ENCODE measurements at places on chromosomes 12 and 14.

DNA sequence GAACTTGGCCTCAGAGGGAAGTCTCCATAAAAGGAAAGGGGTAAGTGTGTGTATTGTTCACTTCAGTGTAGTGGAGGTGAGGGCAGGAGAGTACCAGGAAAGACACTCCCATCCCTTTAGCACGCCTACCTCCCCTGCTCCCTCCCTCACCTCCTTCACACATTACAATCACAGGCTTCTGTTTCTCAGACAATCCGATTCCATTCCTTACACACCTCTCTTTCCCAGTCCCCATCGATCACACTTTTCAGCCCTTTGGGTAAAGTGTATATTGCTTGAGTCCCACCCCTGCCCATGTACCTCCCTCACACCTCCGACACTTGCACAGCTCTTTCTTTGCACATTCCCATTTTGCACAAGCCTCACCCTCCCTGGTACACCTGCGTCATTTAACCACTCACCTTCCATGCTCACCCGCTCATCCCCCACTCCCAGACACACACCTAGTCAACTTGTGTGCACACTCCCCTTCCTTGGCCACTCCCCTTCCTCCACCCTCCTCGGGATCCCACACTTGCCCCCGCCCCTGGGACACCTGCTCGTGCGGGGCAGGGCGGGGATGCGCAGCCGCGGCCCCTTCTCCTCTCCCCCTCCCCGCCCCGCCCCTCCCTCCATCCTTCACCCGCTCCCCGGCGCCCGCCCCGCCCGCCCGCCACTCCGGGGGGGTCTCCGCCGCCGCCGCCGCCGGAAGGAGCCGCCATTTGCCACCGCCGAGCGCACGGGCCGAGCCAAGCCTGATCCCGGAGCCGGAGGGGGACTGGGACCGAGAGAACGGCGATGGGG is at the start of gene MARCHF9:
TSS of gene MARCHF9 (plus strand) at position 693 of the 783 bp plus-strand sequence. CDS start 426 bp downstream, outside the sequence.
- DNase-seq = peak; percentile 37

DNA sequence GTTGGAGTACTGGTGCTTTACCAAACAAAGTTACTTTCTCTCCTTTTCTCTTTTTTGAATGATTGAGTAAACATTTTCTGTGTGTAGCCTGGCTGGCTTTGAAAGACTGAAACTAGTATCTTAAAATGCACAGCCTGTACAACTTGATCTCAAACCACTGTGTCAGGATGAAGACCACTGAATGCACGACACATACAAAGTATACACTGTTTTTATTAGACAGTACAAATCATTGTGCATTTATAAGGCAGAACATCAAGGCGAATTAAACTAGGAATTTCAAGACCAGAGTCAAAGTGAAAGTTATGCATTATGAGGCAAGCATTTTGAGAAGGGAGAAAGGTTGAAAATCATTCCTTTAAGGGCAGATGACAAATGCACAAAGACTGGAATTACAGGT is 59.0 kb downstream of the PIWIL1 start:
- DNase-seq = no peak

DNA sequence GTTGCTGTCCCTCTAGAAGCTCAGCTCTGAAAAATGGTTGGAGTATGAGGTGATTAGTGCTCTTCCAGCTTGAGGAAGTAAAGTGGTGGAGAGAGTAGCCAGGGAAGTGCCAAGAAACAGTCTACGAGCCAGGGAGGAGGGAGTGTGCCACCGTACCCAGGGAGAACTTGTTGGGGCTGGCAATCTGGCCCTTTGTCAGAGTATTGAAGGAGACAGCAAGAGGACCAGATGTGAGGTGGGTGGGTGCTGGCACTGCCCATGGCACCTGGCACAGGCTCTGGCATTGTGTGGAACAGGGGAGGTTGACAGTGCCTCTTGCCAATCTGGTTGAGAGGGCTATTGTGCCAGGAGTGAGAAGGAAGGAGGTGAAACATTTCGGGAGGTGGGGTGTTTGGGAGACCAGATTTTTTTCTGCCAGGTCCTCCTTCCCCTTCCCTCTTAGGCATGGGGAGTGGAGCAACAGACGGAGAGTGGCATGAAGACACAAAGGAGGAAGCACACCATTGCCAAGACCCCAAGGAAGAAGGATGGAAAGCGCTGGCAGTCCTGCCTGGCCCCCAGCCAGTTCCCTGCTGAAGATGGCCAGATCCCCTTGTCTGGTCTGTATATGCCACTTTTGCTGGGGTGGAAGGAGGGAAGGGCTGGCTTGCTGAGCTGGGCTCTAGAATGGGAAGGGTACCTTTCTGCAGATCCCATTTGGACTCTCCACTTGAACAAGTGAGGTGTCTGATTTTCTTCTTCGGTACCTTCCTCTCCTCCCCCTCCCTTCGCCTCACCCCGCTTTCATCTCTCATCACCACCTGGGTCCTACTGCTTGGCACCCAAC is 37.5 kb downstream of the ZFHX2 start:
- no peak for DNase-seq

DNA sequence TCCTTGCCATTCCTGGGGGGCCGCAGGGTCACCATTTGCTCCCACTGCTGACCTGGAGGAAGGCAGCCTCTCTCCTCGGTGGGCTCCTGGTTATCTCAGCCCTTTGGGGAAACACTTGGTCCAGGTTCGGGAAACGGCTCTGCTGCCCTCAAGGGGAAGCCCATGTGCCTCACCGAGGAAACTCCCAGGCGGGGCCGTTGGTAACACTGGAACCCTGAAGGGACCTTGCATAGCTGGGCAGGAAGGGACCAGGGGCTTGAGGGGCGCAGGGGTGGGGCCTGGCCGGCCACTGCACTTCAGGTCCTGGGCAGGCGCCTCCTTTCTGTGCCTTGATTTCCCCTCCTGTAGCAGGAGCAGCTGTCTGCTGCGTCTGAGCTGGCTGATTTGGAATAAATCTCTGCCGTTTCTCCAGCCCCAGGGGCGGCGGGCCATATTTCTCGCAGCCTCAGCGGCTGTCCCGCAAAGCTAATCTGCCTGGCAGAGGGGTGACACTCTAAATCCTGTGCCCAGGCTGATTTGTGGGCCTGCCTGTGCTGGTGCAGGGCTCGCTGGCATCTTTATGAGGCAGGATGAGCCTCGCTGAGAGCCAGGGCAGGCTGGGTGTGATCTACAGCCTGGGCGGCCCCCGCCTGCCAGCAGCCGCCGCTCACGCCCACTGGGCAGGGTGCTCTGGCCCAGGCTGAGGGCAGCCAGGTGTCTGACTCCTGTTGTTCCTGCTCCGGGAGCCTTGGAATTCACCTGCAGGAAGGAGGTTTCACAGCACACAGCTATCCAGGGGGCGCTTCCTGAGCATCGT is 49.7 kb downstream of the KIF26A start:
- no peak for DNase-seq

DNA sequence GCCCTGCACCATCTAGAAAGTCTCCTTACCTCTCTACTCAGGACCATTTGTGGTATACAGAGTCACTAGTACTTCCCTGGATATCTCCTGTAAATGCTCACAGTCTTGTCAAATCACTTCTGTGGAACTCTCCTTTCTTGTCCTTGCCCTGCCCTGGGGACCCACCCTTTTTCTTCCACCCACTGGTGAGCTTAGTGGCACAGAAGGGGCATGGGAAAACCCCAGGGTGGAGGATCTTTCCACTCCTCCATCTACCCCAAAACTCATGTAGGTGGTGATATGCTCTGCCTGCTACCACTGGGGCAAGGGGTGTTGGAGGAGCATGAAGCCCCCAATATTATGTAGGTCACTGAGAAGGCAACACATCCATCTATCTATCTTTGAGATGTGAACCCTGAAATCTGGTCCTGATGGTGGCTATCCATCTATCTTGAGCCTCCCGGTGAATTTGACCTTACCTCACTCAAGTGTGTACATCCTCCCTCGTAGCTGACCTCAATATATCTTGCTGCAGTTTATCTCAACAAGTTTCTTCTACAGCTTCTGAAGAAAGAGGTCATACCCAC is 943 bp downstream of the TESPA1 start:
- no peak for DNase-seq

DNA sequence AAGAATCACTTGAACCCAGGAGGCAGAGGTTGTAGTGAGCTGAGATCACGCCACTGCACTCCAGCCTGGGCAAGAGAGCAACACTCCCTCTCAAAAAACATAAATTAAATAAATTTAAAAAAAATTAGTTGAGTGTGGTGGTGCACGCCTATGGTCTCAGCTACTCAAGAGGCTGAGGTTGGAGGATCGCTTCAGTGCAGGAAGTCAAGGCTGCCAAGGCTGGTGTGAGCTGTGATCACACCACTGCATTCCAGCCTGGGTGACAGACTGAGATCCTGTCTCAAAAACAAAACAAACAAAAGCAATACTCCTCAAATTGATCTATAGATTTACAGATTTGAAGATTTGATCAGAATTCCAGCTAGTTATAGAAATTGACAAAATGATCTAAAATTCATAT is 92.7 kb upstream of the RESF1 start:
- no peak for DNase-seq

DNA sequence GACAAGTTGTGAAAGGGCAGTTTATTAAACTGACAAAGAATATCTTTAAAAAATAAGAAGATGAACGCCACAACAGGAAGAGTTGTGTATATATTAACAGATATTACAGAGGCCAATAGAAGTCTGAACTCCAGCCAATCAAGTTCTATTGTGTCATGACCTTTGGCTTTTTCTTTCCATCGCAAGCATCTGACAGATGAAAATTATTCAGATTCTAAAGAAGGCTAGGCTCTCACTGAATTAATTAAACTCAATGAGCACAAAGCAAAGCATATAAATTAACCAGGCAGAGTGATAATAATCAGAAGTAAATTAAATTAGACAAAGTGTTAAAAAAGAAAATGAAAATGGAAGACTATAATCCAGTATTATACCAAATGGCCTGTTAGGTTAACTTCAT is 62.0 kb upstream of the PYGL start:
- no peak for DNase-seq

- DNase-seq = peak; percentile 28
These were observed 122.5 kb downstream of the PHLDA1 start for GRCh38 chr12:75908961-75909605.

DNA sequence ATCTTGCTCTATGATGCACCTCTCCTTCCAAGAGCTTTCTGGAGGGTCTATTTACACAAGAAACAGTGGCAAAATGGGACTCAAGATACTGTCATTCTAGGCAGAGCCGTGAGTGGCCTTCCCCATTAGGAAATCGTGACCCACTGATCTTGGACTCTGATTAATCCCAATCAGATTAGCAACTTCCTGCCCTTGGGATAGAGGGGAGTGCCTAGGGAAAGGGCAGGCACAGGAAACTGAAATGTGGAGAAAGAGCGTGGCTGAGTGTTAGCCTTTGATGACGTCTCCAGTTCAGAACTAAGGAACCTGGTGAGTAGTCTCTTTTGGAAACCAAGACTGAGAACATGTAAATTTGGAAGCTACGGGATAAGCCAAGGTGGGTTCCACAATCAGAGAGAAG is 76.1 kb downstream of the NUAK1 start:
- no peak for DNase-seq

- no peak for DNase-seq
These were observed 192.7 kb downstream of the BTG1 start for GRCh38 chr12:91952916-91953315.

GRCh38 chr12:102522768-102523167 is 42.4 kb upstream of the IGF1 start:
- no peak for DNase-seq

DNA sequence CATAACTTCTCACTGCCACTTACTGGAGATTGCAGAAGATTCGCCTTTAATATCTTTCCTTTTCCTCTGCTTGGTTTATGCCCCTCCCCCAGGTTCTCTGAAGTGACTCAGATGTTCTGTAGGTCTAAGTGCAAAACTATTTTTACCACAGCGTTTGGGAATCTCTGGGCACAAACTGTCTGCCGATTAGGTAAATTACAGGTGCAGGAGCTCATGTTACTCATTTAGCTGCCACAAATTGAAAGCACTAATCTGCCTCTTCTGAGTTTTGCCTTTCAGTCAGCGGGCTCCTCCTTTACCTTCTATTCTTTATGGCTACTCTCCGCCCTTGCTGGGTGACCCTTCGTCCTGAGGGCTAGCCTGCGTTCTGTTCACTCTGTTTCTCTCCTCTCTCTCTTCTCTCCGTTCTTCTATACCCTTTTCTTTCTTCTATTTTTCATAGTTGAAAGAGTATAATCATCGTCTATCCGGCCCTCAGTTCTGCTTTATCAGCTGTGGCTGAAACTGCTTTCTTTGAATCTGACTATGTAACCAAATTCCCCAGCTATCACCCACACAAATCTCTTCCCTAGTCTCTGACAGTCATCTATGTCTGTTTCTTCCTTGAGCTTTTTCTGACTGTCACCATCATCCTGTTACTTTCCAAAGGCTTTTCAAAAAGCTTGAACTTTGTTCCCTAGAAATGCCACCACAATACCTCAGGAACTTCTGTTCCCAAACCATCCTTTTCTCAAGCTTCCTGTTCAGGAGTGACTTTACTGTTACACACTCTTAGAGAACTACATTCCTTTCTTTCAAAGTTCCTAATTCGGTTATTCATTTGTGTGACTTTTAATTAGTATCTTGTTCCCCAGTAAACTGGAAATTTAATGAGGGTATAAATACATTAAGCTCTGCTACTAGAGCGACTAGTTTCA is 4.3 kb upstream of the MYF6 start:
- no peak for DNase-seq

GRCh38 chr12:90128526-90128925 is 419.9 kb upstream of the ATP2B1 start:
- DNase-seq = no peak

Measured in ELF-1 (cell line).